Epithelial cell of proximal tubule (primary cell): ENCODE measurements at places on chromosomes 4 and X.

GRCh38 chrX:53882331-53882730, 161.9 kb downstream of the PHF8 start:
- DNase-seq, result peak; percentile 49

DNA sequence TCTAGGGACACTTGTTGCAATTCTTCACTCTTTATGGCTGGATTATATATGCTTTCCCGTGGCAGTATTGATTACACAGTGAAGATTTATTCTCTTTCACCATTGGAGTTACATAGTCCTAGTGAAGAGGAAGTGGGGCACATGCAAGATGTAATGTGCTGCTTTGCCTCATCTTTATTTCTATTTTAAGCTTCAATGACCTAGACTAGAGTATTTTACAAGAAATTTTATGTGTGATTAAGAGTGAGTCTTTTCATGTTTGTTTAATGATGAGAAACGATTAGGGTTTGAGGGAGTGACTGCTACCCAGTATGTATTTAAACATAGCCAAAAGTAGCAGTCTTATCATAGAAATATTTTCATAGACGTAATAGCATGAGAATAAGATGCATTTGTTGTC, 30.8 kb downstream of the DIAPH2 start:
- no peak for DNase-seq

GRCh38 chr4:84051639-84052038, 447.5 kb downstream of the NKX6-1 start:
- DNase-seq, result no peak

DNA sequence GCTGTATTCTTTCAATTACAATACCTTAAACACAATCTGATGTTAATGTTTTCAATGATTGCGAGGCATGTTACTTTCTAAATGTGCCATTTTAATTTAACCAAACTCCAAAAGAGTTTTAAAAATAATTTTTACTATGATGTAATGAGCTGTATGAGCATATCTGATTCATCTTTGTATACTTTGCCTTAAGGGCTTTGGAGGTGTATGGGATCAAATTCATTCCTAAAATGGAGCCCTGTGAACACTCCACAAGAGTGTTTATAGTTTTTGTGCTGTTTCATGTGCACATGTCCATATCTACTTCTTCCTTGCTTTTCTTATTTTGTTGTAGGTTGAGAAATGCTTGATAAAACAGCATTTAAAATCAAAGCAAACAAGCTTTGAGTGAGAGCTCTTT, 82.4 kb downstream of the ATP10D start:
- DNase-seq, result no peak

GRCh38 chrX:110733166-110733565, 62.5 kb downstream of the CHRDL1 start:
- DNase-seq, result no peak

DNA sequence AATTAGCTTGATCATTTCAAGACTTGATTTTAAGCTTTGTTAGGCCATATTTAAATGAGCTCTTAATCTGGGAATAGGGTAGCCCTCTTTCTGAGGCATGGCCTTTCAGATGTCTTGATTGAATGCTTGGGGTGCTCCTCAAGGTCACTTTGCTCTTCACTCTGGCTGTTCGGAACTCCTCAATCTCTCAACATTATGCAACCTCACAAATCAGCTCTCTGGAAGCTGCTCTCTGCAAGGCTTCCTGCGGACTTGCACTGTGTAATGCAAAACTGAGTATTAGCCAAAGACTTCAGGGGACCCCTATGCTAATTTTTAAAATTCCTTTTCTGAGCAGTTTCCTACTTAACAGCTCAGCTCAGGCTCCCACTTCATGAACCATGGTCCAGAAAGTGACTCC, 398.3 kb downstream of the PRDM5 start:
- no peak for DNase-seq

- DNase-seq, result no peak
These were observed 94.3 kb downstream of the SH2D1A start for GRCh38 chrX:124440695-124441094.

- DNase-seq, result no peak
These were observed at the start of gene SOX3 for GRCh38 chrX:140504371-140505324. Gene SOX3, minus strand, starts transcription at chrX:140505069. Its CDS starts 9 bp downstream, at chrX:140505060.
